SK-N-DZ (cell line): ENCODE measurements at places on chromosomes 7 and 10.

- DNase-seq, result no peak
Measured at GRCh38 chr10:89830624-89831023, 129.2 kb downstream of the KIF20B start.

DNA sequence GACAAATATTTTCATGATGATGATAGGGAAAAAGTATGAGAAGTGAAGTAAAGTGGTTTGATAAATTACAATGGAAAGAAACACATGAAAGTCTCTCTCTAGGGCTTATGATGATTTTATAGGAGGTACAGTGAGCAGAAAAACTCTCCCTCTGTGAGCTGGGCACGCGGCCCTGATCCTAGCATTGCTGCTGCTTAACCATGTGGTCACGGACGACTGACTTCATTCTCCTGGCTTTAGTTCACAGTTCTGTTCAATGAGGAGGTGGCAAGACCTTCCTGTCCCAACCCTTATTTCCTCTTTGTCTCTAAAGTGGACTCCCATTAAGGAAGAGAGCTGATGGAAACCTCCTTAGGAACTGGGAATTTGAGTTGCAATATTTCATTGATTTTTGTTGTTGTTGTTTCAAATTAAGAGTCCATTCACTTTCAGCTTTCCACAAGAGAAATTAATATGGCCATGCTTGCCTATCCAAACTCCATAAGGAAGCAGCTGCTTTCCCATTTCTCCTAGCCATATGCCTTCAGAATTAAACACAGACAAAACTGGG, 8.2 kb upstream of the PON3 start:
- no peak for DNase-seq

GRCh38 chr7:133139350-133139749, 57.5 kb upstream of the CHCHD3 start:
- DNase-seq, result peak; percentile 45

- DNase-seq, result no peak
Measured at GRCh38 chr7:135160098-135160857, 10.2 kb downstream of the CYREN start.

DNA sequence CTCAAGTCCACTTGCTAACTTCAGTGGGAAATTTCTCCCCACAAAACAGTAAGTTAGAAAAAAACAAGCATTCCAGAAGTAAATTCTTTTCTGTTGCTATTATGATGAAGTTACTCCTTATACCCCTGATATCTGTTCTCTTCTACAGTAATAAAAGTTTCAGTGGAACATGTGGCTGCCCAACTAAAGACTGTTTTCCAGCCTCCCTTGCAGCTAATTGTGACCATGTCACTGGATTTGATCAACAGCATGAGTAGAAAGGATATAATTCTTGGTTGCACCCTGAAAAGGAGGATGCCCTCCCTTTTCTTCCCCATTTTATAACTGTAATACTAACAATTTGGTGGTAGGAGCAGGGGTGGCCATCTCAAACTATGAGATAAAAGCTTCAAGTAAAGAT, 40.6 kb downstream of the IMMP2L start:
- DNase-seq, result no peak

DNA sequence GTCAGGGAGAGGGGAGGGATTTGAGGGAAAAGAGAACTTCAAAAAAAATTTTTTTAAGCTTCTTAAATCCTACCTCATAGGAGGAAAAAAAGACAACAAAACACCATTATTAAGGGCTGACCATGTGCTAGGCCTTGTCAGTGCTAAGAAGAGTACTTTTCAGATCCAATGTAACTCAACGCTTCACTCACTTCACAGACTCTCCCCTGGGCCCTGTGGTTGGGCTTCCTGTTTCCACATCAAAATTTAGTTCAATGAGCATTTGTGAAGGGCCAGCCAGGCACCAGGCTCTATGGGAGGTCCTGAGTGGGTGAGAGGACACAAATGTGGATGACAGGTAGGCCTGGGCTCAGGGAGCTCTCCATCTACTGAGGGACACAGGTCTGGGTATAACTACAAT, 249.8 kb downstream of the PTEN start:
- DNase-seq, result no peak

DNA sequence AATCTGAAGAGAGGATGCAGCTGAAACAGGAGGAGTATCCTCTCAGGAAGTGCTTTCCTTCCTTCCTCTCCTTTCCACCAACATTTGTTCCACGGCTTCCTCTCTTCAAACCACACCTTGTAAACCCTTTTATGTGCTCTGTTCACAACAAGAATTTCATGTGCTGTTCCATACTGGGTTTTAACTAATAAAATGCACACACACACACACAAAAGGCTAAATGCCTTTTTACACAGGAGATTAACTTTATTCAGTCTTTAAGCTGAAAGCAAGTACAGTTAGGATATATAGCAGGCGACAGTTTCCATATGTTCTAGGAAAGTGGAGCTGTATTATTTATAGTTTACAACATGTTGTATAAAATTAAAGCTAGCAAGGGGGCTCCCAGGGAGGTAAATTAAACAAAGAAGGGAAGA, 106.7 kb downstream of the REEP3 start:
- no peak for DNase-seq

DNA sequence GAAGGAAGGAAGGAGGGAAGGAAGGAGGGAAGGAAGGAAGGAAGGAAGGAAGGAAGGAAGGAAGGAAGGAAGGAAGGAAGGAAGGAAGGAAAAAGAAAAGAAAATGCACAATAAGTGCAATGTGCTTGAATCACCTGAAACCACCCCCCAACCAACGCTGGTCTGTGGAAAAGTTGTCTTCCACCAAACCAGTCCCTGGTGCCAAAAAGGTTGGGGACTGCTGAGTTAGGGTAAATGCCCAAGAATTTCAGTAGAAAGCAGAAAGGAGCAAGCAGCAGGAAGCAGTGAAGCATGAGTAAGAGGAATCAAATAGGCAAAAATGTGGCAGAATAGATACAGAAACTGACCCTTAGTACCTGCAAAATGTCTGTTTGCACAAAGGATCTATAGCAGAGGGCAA, 137.2 kb downstream of the JCAD start:
- DNase-seq, result no peak

DNA sequence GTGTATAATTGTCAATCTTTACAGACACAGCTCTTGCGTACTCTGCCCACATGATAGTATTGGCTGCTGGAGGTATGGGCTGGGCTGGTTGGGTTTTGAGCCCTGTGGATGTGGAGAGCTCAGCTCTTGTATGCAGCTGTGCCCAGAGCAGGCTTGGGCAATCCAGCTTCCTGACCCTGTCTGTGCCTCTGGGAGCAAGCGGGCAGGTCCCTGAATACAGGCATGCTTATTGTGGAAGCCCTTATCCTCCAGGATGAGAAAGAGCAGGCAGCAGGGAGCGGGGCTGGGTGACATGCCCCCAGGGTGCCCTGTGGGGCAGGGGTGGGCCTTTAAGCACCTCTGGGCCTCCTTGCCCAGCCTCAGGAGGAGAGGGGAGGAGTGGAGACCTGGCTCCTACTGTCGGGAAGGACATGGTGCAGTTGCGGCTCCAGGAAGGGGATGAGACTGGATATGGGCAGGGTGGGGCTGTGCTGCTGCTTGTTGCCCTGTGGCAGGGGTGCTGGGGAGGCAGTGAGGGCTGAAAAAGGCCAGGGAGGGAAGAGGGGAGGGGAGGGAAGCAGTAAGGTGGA, 32.7 kb upstream of the SH2D4B start:
- no peak for DNase-seq

GRCh38 chr7:31646942-31647341, 40.1 kb upstream of the PPP1R17 start:
- no peak for DNase-seq

DNA sequence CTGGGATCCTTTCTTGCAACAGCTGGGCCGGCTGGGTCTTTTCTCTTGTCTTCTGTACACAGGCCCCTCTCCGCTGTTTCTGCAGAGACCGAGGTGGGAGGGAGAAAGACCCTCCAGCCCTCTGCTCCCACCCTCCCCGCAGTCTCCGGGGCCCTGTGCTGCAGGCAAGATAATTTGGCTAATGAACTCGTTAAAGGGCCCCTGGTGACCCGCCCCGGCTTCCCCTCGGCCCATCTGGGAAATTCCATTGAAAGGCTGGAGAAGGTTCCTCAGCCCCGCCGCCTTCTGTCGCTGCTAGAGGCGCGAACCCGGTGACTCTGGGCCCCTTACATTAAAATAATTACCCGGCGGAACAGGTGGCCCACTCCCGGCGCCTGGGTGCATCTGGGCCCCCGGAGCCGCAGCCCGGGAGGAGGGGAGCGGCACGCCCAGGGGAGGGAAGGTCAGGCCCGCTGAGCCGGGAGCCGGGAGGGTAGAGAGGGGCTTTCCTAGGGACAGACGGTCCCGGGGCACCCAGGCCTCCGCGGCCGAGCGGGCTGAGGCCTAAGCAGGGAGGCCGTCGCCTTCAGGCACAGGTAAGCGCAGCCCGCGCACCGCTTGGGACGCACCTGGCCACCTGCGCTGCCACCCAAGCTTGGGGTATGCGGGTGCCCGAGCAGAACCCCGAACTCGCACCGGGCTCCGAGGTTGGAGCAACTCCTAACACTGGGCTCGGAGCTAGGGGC, 7.3 kb upstream of the MNX1 start:
- DNase-seq, result no peak

DNA sequence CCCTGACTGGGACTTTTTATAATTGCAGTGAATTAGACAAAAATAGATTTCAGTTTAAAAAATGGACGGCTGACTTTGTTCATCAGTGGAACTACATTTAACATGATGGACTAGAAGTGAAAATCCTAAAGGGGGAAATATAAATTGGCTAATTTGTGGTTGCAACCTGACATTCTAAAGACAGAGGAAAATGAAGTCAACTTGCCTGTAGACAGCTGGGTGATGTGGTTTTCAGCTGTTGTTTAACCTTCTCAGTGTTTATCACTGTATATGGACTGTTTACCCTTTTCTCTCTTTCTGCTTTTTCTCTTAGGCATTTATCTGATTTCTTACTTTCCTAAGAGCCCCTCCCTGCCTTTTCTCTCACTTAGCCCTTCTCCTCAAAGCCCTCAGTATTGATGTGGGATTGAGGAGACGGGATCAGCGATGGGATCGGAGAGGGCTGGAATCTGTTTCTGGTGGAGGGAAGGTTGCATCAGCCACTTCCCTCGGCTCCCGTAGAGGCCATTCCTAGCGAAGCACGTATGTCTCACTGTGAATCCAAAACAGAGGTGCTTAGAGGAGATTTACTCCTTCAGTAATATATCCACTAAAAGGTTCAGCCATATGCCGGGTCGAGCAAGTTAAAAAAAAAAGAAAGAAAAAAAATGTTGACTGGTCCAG, 109.0 kb upstream of the KLF6 start:
- DNase-seq, result no peak

- no peak for DNase-seq
Measured at GRCh38 chr10:11012421-11013295, 5.0 kb upstream of the CELF2 start.
